ENCODE measurements at places on chromosomes 6 and 20. TPM values are rescaled to one million over a fixed set of nuclear protein-coding genes. Genes with fewer than 3 reads are reported as not detected.

Gene TP53TG5
- total RNA-seq: not detected

Gene GPR63
- total RNA-seq: 0.22 TPM

Gene CHRNA4
- not detected for total RNA-seq

Gene CST5
- total RNA-seq: not detected

Gene TFAP2A
- 0.22 TPM for total RNA-seq

Gene PRSS16
- not detected for total RNA-seq
